T-helper 1 cell (primary cell): ENCODE measurements at places on chromosomes 4 and X.

GRCh38 chr4:112521123-112522023 is 5.4 kb upstream of the NEUROG2 start:
- no peak for DNase-seq

GRCh38 chr4:143587703-143588102 is 74.2 kb downstream of the SMARCA5 start:
- no peak for DNase-seq

- DNase-seq, result no peak
Observed at GRCh38 chrX:118521435-118521834, 25.8 kb downstream of the DOCK11 start.

- DNase-seq, result no peak
Observed at GRCh38 chr4:27534488-27534887, 673.8 kb downstream of the STIM2 start.

DNA sequence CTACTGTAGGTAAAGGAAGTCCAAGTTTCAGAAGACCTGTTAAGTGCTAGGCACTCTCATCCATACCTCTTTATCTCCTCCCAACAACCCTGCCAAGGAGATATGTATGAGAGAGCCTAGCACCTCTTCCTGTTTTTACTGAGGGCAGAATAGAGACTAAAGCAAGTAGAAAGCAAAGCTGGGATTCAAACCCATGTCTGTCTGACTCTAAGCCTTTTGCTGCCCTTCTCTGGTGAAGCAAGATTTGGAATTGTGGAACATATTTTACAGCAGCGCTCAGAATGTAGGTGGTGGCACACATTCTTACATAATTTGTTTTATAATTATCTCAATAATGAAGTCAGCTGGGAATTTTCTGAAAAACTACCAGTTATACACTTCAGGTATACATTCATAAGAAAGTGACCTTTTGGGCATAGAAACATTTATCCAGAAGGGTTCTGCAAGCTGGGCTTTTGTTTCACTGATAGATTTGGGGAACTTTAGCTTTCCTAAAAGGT is 41.7 kb downstream of the SEPTIN11 start:
- no peak for DNase-seq

DNA sequence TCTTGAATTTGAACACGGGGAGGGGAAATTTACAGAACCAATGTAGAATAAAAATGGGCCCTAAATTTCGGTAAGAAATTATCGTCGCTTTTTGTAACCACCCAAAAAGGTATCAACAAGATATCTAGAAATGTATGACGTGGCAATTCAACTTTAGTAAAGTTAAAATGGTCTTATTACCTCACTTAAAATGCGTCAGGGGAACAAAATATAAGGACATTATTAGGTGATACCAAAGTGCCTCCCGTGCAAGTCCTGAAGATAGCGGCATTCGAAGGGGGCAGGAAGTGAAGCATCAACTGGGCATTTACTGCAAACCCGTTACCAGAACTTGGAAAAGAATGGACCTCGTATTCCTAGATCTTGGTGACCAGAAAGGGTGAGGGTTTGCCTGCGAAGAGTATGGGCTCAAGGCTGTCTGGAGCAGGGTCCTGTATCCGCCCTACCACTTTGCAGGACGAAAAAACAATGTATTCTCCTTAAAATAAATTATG is 980 bp downstream of the AP1S2 start:
- no peak for DNase-seq

- DNase-seq, result no peak
Observed at GRCh38 chr4:4754641-4755040, 104.8 kb upstream of the MSX1 start.

GRCh38 chr4:24894846-24895245 is 18.0 kb downstream of the CCDC149 start:
- DNase-seq, result no peak

DNA sequence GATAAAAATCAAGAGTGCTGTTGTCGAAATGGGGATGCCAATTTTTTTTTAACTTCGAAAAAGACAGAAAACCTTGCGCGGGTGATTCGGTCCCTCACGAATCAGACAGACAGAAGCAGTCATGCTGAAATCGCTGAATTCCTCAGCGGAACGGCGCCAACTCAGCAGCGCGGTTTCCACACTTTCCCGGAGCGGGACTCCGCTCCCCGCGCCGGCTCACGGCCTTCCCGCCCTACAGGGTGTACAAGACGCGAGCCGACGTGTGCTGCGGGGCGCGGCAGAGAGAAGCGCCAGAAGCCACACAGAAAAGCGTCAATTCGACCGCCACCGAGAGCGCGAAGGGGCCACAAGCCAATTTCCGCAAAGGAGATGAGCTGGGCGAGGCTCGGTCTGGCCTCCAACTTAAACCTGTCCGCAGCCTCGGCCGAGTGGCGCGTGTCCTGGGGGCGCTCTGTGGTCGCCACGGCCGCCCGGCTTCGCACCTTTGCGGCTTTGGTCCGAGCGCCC is 1.3 kb downstream of the NEXMIF start:
- no peak for DNase-seq

- no peak for DNase-seq
Observed at GRCh38 chr4:173317004-173317403, 17.2 kb downstream of the HMGB2 start.

DNA sequence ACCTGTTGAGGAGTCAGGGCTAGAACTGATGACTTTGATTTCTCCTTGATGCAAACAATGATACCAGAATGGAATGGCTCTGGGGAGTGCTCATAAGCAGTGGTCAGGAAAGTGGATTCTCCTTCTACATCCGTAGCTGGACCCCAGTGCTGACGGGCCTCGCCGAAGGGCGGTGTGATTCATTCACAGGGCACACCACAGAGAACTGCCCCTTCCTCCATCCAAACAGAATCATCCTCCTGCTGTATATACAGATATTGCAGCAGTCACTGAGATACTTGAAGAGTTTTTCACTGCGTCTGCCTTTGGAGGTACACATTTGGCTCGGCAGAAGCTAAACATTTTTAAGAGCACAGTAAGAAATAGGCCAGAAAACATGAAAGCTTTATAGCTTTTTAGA is 7.3 kb upstream of the DCTD start:
- no peak for DNase-seq
